LoVo (cell line): ENCODE measurements at places on chromosomes 7 and 10.

- DNase-seq, result no peak
These were observed 733 bp downstream of the PRKCQ start for GRCh38 chr10:6579183-6579903.

GRCh38 chr7:26054386-26054785 lies 97.6 kb upstream of the NFE2L3 start:
- DNase-seq, result no peak

DNA sequence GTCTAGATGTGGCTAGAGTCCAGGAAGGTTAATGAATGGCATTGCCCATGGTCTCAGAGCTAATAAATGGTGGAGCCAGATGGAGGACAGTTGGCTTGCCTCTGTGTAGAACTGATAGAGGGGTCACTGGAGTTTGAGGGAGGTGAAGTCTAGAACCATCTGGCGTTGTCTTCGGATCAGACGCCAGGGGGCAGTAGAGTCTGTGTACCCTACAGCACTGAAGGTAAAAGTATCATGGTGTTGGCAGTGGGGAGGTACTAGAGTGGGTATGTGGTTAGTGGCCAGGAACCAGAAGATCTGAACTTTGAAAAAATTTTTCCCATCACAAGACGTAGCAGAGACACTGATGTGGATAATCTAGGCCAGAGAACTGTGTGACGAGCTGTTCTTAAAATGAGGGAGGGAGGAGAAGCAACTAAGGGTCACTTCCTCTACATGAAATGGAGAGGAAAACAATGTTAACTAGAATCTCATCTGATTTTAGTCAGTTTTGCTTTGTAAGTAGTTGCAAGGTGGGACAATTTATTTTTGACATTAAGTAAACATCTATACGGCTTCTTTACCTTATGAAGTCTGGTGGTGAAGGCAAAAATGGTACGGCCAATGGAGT lies 227.9 kb upstream of the PRSS58 start:
- DNase-seq, result no peak

DNA sequence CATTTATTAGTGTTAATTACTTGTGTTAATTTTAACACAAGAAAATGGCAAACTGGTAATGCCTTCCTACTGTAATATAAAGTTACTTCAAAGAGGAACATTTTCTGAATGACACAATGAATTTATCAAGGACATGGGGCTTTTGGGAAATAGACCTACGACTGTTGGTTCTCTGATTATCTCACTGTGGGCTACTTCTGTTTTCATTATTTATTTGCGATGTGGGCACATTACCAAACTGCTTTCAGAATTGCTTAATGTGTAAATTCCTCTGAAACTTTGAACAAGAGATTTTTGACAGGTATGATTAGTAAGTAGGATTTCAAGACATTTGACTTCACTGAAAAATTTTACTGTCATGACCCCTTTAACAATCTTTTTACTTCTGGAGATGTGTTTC lies 535.6 kb downstream of the CNTNAP2 start:
- no peak for DNase-seq

- DNase-seq, result no peak
These were observed 3.3 kb upstream of the CUEDC2 start for GRCh38 chr10:102435529-102436233.

GRCh38 chr7:152865011-152865410 lies 105.5 kb downstream of the ACTR3B start:
- no peak for DNase-seq
